OCI-LY7 (cell line): ENCODE measurements at places on chromosomes 2 and 18. TPM values are rescaled to one million over a fixed set of nuclear protein-coding genes. Genes with fewer than 3 reads are reported as not detected.

Gene RAX
- total RNA-seq: not detected in 2 replicates

DNA sequence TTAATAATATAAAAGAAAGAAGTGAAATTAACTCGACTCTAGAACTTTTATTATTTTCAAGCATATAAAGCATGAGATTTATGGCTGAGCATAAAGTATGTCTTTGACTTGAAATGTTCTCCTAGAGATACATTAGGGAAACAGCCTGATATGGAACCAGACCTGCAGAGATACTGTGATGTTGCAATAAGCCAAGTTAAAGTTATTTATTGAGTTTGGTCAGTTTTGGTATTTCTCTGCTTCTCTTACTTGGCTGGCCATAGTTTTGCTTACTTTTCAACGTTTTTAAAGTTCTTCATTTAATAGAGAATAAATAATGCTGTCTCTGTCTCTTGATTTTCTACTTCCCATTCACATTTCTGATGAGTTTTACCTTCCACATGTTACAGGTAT is 76.0 kb downstream of the GFPT1 start:
- DNase-seq: no peak

DNA sequence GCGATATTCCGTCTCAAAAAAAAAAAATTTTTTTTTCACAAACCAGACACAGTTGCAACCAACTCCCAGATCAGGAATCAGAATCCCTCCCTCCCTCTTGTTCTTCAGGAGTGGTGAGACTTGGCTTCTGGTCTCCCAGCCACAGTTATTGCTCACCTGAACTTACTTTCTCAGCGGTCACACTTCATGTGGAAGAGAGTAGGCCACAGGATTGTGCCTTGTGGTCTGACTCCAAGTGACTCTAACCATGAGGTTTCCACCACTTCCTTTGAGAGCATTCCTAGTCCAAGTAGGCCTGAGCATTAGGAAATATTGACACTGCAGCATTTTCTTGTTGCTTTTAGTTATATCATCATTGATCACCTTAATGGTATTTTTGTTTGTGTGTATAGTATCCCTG is 12.1 kb downstream of the FMNL2 start:
- DNase-seq: no peak

DNA sequence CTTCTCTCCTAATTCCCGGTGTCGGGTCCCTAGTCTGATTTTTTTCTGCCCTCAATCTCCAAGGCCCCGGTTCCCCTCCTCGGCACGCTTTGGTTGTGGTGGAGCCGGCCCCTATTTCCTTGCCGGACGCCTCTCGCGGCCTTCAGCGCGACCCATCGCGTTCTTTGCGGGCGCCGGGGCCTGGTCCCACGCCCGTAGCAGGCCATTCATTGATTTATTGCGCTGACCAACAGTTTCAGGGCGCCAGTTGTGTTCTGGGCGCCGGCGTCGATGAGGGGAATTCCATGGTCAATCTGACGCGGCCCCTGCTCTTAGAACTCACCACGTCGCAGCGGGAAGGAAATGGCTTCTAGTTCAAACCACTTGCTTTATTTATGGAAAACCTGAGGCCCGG is 396 bp downstream of the CNOT9 start:
- peak; percentile 61 for DNase-seq

DNA sequence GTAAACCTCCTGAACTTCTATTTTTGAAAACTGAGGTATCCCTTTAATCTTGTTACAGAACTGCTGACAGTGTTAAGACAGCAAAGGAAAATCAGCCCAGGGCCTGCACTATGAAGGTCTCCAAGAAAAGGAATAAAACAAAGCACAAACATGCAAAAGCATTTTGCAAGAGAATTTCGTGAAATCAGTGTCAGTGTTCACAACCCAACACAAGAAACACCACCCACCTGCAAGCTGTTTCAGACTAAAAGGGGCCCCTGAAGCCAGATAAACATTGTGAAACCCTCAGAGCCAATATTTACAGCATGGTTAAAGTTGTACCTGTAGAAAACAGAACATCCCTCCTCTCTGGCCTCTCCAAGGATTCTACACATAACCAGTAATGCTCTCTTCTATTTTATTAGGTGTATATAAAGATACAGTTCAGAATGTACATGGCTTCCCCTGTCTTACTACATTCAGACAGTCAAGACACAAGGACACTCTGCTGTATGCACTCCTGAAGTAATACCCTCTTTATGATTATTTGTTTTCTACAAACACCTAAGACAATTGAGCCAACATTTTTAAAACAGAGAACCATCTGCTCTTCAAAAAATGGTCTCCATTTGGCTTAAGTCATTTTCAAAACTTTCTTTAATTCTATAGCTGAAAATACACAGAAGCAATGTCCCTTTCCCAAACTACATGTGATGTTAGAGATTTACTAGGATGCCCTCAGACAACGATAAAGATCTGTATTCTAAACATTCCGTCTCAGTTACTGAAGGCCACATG is 149.5 kb upstream of the ZFP36L2 start:
- DNase-seq: no peak

GRCh38 chr2:11705063-11705462 is 35.1 kb upstream of the NTSR2 start:
- DNase-seq: no peak
